NCI-H524 (cell line): ENCODE measurements at places on chromosomes 6 and 20.
A peak's percentile ranks its signal among the peaks of the same experiment; 100 is the strongest.

DNA sequence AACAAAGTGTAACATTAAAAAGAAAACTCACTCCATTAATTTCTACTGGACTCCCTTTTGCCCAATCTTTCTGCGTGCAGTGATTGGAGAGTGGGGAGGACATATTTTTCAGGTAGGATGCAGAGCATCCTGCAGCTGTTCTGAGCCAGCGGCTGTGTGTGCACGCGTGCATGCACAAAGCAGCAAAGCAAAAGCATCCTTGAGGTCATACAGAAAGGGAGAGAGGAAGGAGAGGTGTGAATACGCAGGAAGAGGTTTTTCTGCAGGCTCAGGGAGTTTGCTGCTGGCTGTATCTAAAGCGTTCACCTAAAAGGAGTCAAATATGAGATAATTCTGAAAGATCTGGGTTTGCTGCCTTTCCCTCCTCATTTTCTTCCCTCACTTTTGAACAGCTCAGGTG lies 108.4 kb downstream of the HUS1B start:
- no peak for DNase-seq

GRCh38 chr20:29497261-29497671 lies 1760.2 kb upstream of the DEFB115 start:
- peak; percentile 64 for DNase-seq

GRCh38 chr6:23410439-23410838 lies 715.6 kb upstream of the NRSN1 start:
- no peak for DNase-seq

GRCh38 chr20:14488212-14488611 lies 150.8 kb upstream of the FLRT3 start:
- no peak for DNase-seq
